ENCODE measurements at places on chromosomes 11 and 22. TPM values are rescaled to one million over a fixed set of nuclear protein-coding genes. Genes with fewer than 3 reads are reported as not detected.

The OR51B5 gene
- 120 TPM for total RNA-seq

- no peaks in the 10 kb centered on the region for H3K27me3 ChIP-seq
- peaks cover 24% of the 10 kb centered on the region for H3K4me1 ChIP-seq
- DNase-seq: peak; percentile 71
- H3K36me3 ChIP-seq: peaks cover 96% of the 10 kb centered on the region
Observed at GRCh38 chr22:41526830-41527799, 17.2 kb downstream of the POLR3H start.

- no peak overlapping the region for H3K27ac ChIP-seq
- no peak for DNase-seq
- H3K27me3 ChIP-seq: no peaks in the 10 kb centered on the region
Observed at GRCh38 chr22:39535831-39536449, 3.4 kb upstream of the RPS19BP1 start.

- no peaks in the 10 kb centered on the region for H3K27me3 ChIP-seq
- peaks cover 8% of the 10 kb centered on the region for H3K4me1 ChIP-seq
- H3K36me3 ChIP-seq: no peaks in the 10 kb centered on the region
Observed at GRCh38 chr22:30695871-30696655, 1.4 kb downstream of the OSBP2 start.

DNA sequence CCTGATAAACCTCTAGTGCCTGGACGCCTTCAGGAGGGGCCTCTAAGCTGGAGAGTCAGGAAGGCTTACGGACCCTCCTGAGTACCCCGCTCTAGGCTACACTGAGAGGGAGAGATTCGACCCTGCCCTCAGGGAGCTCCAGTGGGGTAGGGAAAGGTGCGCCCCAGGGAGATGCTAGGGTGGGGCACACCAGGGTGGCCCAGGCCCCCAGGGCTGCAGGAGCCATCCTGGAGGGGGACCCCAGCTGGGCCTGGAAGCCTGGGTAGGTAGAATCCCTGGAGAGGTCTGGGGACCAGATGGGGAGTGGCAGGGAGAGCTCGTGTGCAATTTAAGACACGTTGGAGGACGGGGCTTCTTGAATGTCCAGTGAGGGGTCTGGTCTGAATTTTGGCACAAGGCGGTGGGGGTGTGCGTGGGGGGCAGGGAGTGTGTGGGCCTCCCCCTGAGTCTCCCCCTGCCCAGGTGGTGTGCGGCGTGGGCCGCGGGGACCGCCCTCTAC is 4.7 kb downstream of the CARNS1 start:
- H3K27me3 ChIP-seq: no peaks in the 10 kb centered on the region
- peak overlapping the region; percentile 62 for H3K4me3 ChIP-seq
- peak; percentile 33 for DNase-seq
- peak overlapping the region; percentile 94 for H3K27ac ChIP-seq

DNA sequence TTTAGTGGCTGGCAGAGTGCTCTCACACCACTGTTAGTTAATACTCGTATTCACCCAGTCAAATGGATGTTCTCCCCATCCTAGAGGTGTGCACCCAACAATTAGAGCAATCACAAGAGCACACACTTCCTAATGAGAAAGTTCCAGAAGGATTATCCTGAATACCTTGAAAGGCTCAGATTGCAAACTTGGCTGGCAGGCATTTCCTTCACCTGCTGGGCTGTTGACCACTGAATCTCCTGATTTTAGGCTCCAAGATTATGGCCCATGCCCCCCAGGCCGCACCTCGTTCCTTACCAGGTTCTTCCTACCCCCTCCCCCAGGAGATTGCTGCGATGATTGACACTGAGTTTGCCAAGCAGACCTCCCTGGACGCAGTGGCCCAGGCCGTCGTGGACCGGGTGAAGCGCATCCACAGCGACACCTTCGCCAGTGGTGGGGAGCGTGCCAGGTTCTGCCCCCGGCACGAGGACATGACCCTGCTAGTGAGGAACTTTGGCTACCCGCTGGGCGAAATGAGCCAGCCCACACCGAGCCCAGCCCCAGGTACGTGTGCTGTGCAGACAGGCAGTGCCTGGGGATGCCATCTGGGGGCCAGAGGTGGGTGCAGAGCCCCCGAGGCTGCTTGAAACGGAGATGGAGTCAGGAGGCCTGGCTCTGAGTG is 26.9 kb downstream of the TAB1 start:
- no peaks in the 10 kb centered on the region for H3K27me3 ChIP-seq
- no peak for DNase-seq
- H3K4me3 ChIP-seq: no peak overlapping the region
- H3K36me3 ChIP-seq: peaks cover 64% of the 10 kb centered on the region
- H3K27ac ChIP-seq: no peak overlapping the region
- H3K4me1 ChIP-seq: peaks cover 29% of the 10 kb centered on the region

DNA sequence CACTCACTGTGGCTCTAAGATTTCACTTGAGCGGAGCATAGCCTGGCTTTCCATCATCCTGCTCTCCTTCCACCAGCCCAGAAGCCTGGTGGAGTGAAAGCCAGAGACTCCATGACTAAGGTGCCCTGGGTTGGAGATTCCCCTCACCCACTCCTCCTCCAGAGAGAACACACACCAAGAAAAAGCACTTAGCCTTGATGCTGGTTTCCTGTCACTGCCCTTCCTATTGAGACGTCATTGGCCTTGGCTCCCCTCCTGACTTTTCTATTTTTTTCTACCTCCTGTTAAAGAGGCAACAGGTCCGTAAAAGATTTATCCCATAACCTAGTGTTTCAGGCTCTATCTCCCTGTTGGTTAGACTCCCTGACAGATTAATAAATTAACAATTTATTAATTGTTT is 38.5 kb upstream of the APLNR start:
- H3K27me3 ChIP-seq: peaks cover 4% of the 10 kb centered on the region
- no peak overlapping the region for H3K4me3 ChIP-seq
- H3K27ac ChIP-seq: no peak overlapping the region
- no peaks in the 10 kb centered on the region for H3K36me3 ChIP-seq

DNA sequence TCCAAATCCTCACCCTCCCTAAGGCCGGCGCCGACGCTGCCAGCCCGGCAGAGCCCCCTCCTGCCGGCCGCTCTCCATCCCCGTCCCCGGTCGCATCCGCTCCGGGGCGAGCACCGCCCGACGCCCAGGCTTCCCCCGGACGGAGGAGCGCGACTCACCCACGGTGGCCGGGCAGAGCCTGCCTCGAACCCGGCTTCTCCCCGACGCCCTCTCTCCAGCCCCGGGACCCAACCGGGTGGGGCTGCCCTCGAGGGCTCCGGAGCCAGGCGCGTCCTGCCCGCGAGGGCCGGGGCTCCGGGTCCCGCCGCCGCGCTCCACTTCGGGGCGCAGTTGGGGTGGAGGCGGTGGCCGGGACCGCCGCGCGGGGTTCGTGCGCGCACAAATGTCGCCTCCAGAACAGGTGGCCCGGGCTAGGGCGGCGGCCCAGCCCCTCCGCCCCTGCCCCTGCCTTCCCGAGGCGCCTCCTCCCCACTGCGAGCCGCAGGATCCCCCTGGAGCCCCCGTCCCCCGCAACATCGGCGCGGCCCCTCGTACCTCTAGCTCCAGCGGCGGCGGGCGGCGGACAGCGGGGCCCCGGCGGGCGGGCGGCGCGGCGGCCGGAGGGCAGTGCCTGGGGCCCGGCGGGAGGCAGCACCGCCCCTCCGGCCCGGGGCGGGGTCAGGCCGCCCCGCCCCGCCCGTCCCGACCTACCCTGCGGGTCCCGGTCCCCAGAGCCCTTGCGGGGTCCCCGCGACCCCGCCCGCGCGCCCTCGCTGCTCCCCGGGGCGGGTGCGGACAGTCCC is at the start of gene A4GALT:
Gene A4GALT (minus strand): TSS at position 608 of the 782 bp plus-strand sequence. CDS start 26,919 bp downstream, outside the sequence.
- H3K4me3 ChIP-seq: no peak within 1 kb of the TSS
- no peak within 1 kb of the TSS for H3K27ac ChIP-seq
- H3K27me3 ChIP-seq: peaks cover 27% of the 10 kb centered on the region
- H3K36me3 ChIP-seq: no peaks in the 10 kb centered on the region

DNA sequence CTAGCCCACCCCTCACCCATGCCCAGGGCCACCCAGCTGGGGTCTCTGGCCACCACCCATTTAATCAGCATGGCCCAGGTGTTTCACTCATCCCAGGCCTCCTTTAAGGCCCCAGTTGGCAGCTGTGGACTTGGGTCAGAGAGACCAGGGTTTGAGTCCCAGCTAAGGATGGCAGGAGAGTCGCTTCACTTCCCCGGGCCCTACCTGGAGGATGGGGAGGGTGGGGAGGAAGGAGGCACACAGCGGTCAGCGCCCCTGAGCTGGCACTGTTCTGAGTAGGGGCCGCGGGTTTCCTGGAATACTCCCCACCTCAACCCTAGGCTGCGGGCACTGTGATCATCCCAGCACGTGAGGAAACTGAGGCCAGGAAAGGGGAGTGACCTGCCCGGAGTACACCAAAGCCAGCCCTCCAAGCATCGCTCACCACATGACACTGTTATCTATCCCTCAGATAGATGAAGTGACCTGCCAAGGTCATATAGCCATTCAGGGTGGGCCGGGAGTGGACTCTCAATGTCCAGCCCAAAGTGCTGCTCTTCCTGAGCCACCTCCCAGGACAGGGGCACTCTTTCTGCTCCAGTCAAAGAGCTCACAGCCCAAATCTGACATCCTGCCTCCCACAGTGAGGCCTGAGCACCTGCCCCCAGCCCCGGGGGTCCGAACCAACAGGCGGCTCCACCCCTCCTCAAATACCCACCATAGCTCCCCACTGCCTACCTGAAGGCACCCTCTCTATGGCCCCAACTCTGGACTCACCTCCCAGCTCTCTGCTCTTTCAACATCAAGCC is 3.4 kb upstream of the ATP5MGL start:
- peak overlapping the region; percentile 73 for H3K27ac ChIP-seq
- no peak for DNase-seq
- no peak overlapping the region for H3K4me3 ChIP-seq
- H3K4me1 ChIP-seq: peaks cover 56% of the 10 kb centered on the region
- H3K27me3 ChIP-seq: no peaks in the 10 kb centered on the region

Measured in K562 (cell line).